ENCODE measurements at places on chromosomes 4 and X.

GRCh38 chr4:184624972-184625554 is 24.2 kb downstream of the CASP3 start:
- DNase-seq: no peak

- no peak for DNase-seq
These were observed 32.3 kb downstream of the SUPT20HL1 start for GRCh38 chrX:24392709-24393108.

- peak; percentile 13 for DNase-seq
These were observed 485 bp downstream of the AADAT start for GRCh38 chr4:170089274-170089667.

GRCh38 chr4:100960232-100960631 is 387.1 kb downstream of the PPP3CA start:
- DNase-seq: peak; percentile 73

- DNase-seq: no peak
These were observed 79.5 kb upstream of the SLC4A4 start for GRCh38 chr4:71259280-71259679.

DNA sequence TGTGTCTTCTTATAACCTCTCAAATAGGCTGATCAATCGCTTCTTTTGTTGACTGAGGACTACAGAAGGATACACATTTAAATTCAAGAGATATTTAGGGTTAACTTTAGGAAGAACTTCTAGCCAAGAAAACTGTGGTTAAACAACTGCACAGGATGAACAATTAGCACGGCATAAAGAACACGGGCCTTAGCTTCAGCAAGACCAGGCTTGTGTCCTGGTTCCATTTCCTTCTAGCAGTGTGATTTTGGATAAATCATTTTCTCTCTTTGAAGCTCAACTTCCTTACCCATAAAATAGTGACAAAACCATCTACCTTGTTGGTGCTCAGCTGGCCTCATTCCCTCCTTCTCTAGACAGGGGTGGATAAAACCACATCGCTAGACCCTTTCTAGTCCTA is 117.6 kb downstream of the TSPAN5 start:
- peak; percentile 70 for DNase-seq
